ENCODE measurements at places on chromosomes 2 and 18. TPM values are rescaled to one million over a fixed set of nuclear protein-coding genes. Genes with fewer than 3 reads are reported as not detected.

Gene SNTG2
- not detected for total RNA-seq

Gene TACR1
- total RNA-seq, result 0.16 TPM

Gene DES
- total RNA-seq, result 2.4 TPM

Gene TBR1
- not detected for total RNA-seq

Gene WDCP
- total RNA-seq, result 6.9 TPM

Gene PAX8
- total RNA-seq, result 0.43 TPM
